ENCODE measurements at places on chromosomes 5 and 9.

GRCh38 chr9:124770359-124771020 lies 621 bp downstream of the NR6A1 start:
- DNase-seq = no peak

- no peak for DNase-seq
Measured at GRCh38 chr9:97980918-97981845, 2.0 kb upstream of the ANP32B start.

GRCh38 chr5:1445689-1446601 lies 705 bp upstream of the SLC6A3 start:
- no peak for DNase-seq

- no peak for DNase-seq
Measured at GRCh38 chr5:150160448-150161081, 4.9 kb upstream of the PDGFRB start.

- no peak for DNase-seq
Measured at GRCh38 chr5:156186760-156187159, 140.2 kb upstream of the SGCD start.

DNA sequence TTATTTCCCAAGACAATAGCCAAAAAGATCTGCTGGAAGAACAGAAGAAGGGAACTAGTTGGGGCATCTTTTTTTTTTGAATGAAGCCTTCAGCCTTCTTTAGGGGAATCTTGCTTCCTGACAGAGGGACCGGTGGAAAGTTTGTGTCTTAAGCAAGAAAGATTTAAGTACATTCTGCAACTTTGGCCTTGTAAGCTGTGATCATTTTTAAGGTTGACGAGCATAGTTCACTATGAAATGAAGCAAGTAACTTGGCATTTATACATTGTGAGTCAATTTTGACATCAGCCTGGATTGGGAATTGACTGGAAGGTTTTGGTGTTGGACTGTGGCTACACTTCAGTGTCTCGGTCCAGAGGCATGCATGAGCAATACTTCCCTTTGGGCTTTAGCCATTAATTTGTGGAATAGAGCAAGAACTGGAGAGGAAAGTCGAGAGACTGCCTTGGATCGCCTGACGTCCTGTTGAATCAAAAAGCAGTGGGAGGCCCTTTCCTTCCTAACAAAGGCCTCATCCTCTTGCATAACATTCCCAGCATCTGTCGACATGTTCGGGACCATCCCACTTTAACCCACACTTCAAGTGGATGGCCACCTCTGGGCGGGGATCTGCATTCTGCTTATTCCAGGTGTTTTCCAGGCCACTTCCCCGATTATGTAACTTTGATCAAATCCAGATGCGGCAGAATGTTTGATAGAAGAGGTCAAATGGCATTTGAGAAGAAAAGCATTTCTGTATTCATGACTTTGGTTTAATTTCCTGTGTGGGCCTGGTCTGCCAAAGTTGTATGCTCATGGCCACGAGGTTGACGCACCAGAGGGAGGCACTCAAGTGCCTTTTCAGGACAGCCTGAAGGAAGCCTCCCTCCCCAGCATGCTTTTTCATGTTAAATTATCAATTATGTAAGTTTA lies 12.5 kb downstream of the ABL1 start:
- DNase-seq = no peak

- peak; percentile 78 for DNase-seq
Measured at GRCh38 chr5:140357726-140358093, 2.3 kb upstream of the SLC4A9 start.

DNA sequence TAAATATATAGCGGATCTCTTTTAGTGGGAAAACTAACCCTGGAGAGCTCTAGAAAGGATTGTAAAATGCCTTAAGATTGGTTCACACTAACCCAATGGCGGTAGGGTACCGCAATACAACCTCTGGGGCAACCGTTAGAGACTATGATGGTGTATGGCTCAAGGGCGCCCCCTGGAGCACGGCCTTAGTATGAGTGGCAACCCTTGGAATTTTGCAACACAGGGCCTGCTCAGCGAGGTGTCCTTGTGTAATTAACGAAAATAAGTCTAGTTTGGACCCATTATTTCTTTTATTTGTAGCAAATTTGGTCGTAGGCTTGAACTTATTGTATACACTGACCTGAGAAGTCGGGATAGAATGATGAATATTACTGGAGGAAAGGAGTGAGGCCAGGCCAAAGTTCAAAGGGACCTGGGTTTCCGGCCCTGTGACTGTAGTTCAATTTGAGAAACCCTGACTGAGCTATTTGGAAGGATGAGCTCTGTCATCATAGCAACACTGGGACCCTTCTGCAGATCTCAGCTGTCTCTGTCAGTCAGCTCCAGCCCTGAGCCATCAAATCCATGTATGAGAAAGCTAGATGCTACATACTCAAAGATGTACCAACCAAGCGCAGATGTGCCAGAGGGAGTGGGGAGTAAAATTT lies 54.8 kb downstream of the CAMK4 start:
- peak; percentile 82 for DNase-seq

- no peak for DNase-seq
Measured at GRCh38 chr5:172595596-172596455, 45.2 kb upstream of the NEURL1B start.

DNA sequence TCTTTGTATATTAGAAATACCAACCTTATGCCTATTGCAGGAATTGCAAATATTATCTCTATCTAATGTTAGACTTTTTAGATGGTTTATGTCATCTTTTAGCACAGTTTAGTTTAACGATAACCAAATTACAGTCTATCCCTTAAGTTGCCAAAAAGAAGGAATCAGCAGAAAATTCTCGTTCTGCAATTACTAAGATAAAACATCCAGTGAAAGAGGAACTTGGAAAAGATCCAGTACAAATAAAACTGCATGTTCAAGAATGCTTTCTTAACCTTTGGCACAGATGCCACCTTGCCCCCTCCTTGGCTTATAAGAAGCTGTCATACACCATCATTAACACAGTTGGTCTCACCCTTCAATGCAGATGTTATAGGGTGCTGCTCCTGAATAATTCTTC lies 124.0 kb downstream of the SEMA5A start:
- no peak for DNase-seq

GRCh38 chr9:112091810-112092209 lies 83.3 kb downstream of the SUSD1 start:
- DNase-seq = no peak

- no peak for DNase-seq
Measured at GRCh38 chr5:149402291-149402690, 23.2 kb upstream of the IL17B start.

- peak; percentile 61 for DNase-seq
Measured at GRCh38 chr5:159106569-159107282, 7.0 kb upstream of the EBF1 start.

DNA sequence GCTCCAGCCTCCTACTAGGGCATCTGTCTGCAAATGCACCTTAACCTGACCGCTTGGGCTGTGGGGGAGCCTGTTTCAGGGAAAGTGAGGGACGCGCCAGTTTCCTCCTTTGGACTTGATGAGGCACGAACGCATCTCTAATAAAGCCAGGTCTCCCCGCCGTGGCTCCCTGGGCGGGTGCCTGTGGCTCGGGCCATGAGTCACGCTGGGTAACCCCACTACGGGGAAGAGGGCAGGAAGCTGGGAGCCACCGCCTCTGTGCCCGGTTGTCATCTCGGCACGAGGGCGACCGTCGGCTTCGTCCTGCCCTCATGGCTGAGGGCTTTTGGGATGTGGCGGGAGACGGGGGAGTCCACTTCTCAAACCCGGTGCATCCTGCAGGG lies 12.1 kb downstream of the NOTCH1 start:
- peak; percentile 84 for DNase-seq

DNA sequence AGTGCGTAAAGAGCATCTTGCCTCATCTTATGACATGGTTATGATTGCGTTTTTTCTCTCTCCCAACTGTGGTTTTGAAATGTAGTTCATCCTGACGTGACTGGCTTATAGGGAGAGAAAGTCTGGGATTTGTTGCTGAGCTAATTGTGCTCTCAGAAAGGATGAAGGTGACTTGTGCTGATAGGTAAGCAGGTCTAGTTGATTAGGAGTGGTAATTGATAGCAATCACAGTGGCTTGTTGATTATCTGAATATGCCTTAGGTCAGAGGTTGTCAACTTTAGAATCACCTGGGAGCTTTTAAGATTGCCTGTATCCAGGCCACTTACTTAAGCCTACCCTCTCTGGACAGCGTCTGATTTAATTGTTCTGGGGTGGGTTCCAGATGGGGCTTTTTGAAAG lies 117.8 kb downstream of the TLE4 start:
- no peak for DNase-seq

GRCh38 chr5:156326718-156327259 lies at the start of gene SGCD:
SGCD (plus strand) TSS chr5:156327164.
- no peak for DNase-seq

DNA sequence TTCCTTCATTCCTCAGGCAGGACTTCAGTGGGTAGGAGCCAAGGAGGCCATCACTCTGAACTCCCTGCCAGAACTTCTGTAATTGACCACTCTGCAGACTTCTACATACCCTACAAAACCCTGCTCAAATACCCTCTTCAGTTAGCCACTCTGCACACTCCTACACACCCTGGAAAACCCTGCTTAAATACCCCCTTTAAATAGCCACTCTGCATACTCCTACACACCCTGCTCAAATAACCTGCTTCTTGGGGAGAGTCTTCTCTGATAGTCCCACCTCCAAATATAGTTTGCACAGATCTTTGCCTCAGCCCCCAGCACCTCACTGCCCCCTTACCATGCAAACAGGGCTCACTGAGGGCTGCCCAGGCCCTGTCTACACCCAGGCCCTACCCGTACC lies 18.6 kb upstream of the CARD19 start:
- DNase-seq = no peak

DNA sequence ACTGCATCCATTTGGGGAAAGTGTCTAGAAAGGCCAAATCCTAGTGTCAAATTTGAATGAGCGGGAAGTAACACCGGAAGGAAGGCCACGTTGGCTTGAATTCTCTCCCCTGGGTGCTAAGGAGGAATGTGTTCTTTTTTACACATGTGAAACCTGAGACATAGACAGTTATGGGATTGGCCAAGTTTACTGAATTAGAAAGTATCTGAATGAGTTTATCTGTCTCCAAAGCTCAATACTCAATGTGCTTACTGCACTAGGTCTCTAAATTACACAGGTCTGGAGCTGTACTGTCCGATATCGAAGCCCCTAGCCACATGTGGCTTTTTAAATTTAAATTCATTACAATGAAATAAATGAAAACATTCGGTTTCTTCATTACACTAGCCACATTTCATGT lies 6.0 kb downstream of the DMRT1 start:
- DNase-seq = no peak

DNA sequence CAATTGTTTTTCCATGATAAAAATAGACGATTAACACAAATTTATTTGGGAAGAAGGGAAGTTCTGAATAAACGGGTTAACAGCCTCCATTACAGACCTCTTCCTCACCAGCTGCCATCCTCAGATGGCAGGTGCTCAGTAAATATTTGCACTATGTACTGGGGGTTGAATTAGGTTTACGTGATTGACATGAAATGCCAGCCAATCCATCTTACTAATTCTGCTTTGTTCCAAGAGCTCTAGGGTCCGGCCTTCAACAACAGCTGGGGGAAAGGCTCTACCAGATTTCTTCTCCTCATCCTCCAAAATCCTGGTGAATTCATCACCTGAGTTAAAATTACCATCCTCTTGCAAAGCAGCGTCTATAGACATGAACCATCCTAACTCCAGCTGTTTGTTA lies 104.6 kb downstream of the MTX3 start:
- no peak for DNase-seq

DNA sequence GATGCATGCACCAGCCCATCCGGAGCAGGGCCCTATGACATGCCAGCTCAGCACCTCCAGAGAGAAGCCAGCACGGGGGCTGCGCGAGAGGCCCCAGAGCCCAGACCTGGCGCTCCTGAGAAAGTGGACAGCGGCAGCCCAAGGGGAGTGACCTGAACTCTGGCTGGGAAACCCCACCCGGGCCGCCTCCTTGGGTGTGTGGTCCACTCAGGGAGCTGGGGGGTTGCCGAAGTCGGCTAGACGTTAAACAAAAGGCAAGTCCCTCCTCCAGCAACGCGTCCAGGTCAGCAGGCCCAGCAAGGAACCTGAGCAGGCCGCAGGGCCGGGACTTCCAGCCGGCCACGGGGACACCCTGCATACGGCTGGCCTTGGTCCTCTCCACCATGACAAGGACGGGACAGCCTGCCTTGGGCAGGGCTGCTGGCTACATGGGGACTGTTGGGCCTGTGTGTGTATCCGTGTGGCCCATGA lies 35.7 kb downstream of the NACC2 start:
- DNase-seq = peak; percentile 32

DNA sequence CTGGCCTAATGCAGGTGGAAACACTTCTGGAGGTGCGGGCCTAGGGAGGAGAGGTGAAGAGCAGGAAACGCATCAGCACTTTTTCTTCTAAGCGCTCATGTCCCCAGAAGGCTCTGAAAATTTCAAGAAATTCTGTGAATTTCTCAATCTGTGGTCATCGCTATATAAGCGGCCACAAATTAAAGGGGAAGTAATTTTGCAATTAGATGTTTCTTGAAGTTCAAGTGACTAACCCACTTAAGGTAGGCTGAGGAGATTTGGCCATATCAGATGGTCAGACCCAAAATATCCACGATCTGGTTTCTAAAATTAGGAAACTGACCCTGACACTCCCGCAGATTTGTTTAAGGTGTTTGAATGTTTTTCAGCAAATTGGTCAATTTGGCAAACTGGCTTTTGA lies 16.6 kb upstream of the HMGCR start:
- no peak for DNase-seq

GRCh38 chr5:147912011-147912410 lies 5.7 kb upstream of the C5orf46 start:
- DNase-seq = no peak

- DNase-seq = no peak
Measured at GRCh38 chr5:91956738-91957137, 573.6 kb upstream of the ARRDC3 start.

GRCh38 chr5:36272136-36272690 lies 29.5 kb downstream of the RANBP3L start:
- DNase-seq = no peak

DNA sequence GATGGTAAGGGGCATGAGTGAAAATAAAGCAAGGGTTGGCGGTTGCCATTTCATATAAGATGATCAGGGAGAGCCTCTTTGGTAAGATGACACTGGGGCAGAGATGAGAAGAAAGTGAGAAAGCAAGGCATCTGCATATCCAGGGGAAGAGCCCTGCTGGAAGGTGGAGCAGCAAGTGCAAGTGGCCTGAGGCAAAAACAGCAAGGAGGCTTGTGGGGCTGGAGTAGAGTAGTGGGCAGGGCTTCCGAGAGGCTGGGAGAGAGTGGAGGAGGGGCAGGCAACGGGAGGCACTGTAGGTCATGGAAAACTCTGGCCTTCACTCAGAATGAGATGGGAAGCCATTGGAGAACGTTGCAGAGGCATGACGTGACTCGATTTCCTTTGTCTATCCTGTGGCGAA lies 199.2 kb downstream of the ARHGEF28 start:
- DNase-seq = no peak

GRCh38 chr5:128074171-128074570 lies 9.4 kb upstream of the SLC12A2 start:
- DNase-seq = no peak

- DNase-seq = no peak
Measured at GRCh38 chr9:90038763-90039162, 434.0 kb downstream of the GADD45G start.

GRCh38 chr5:58544195-58544594 lies 38.7 kb upstream of the RAB3C start:
- DNase-seq = peak; percentile 31

Measured in CD4-positive, alpha-beta T cell (primary cell).